ENCODE measurements at places on chromosomes 6 and 20. TPM values are rescaled to one million over a fixed set of nuclear protein-coding genes. Genes with fewer than 3 reads are reported as not detected.

DNA sequence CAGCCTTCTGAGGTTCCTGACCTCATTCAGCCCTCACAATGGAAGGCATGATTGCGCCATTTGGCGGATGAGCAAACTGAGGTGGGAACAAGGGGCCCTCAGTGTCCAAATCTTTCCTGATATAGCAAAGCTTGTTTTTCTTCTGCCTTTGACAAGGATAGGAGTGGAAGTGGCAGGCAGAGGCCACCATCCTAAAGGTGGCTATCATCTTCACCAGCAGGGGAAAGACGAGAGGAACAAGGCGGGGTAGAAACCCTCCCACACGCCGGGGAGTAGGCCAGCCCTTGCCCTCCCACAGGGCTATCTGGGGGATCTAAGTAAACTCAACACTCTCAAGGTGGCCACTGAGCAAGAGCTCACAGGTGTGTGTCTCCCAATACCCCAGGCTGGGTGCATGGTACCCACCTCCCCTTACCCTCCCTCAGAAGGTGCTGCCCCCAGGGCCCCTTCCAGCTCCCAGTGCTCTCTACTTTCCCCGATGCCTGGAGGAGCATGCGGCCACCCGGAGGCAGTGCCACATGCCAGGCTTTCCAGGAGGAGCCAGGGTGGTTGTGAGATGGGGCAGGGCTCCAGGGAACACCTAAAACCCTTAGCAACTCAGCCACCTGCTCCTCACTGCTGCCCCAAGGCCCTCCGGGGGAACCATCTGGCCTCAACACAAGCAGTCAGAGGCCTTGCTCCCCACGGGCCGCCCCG, 11.2 kb downstream of the SPDEF start:
- H3K4me1 ChIP-seq, result peaks cover 11% of the 10 kb centered on the region
- no peak overlapping the region for H3K4me3 ChIP-seq
- no peaks in the 10 kb centered on the region for H3K36me3 ChIP-seq

DNA sequence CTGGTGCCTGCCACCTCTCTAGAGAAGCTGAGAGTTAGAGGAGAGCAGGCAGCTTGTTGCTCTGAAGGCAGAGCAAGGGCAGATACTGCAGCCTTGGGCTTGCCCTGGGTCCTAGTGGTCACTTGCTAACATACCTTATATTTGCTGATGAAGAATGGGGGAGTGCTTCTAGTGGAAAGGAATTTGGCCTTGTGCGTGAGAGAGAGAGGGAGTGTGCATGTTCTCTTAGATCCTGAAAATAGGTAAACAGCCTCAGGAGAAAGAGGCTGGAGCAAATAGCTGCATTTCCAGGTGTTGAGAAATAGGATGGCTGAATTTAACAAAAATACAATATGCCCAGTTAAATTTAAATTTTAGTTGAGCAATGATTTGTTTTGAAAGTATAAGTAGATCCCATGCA, 724.5 kb upstream of the FLRT3 start:
- no peak for DNase-seq
- H3K27ac ChIP-seq, result no peak overlapping the region
- H3K4me3 ChIP-seq, result no peak overlapping the region
- H3K36me3 ChIP-seq, result no peaks in the 10 kb centered on the region
- no peaks in the 10 kb centered on the region for H3K27me3 ChIP-seq

GRCh38 chr20:22791396-22791795, 207.0 kb upstream of the FOXA2 start:
- H3K27me3 ChIP-seq, result no peaks in the 10 kb centered on the region
- H3K4me1 ChIP-seq, result peaks cover 17% of the 10 kb centered on the region
- no peak overlapping the region for H3K27ac ChIP-seq
- no peak overlapping the region for H3K4me3 ChIP-seq

PRKN gene
- total RNA-seq, result 19.4 TPM

CNBD2 gene
- total RNA-seq, result not detected

CAGE1 gene
- not detected for total RNA-seq

RBM12 gene
- total RNA-seq, result 47.7 TPM

GRM1 gene
- total RNA-seq, result not detected

CALHM5 gene
- 0.29 TPM for total RNA-seq
